Head of caudate nucleus (tissue), 42 donors: ENCODE measurements at places on chromosomes 3 and 15.

GRCh38 chr3:33803894-33804526 lies 5.6 kb downstream of the PDCD6IP start:
- no peak for DNase-seq

GRCh38 chr3:16484984-16485383 lies 28.5 kb downstream of the RFTN1 start:
- no peak for DNase-seq

DNA sequence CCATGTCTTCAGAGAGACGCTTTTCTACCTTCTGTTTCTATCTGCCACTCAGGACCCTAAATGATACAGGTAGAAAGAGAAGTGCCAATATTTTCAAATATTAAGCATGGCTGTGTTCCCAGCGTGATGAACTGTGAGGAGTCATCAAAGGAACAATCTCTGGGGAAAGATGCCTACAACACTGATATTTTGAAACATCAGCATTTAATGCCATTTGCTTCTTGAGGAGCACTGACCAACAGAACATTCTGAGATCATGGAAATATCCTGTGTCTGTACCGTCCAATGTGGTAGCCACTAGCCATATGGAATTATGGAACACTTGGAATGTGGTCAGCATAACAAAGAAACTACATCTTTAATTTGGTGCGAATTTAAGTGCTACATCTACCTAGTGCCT lies 117.9 kb upstream of the COL6A5 start:
- DNase-seq, result no peak

DNA sequence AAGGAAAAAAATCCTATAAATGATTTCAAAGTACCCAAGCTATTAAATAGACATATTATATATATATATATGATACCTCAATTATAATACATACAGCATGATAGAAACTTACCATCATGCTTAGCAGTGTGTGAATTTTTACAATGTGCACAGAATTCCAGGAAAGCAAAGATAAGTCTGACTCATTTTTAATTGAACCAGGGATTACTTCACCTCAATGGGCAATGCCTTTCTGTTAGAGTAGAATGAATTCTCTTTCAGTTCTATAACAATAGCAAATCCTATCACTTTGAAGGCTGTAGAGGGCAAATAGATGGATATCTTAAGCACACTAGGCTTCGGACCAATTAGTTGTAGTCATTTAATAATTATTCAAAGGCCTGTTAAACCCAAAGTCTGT lies 54.8 kb upstream of the P3H2 start:
- no peak for DNase-seq

- DNase-seq, result no peak
These were observed 55.4 kb upstream of the LARS2 start for GRCh38 chr3:45332901-45333407.
